ENCODE measurements at places on chromosomes 11 and 22. TPM values are rescaled to one million over a fixed set of nuclear protein-coding genes. Genes with fewer than 3 reads are reported as not detected.

- H3K4me1 ChIP-seq, result peaks cover 57% of the 10 kb centered on the region
- no peak for DNase-seq
- peak overlapping the region; percentile 53 for H3K27ac ChIP-seq
- no peak overlapping the region for H3K4me3 ChIP-seq
- no peaks in the 10 kb centered on the region for H3K27me3 ChIP-seq
Measured at GRCh38 chr22:36452250-36452977, 29.0 kb downstream of the TXN2 start.

GRCh38 chr11:19380375-19380774 is 139.6 kb upstream of the E2F8 start:
- H3K4me1 ChIP-seq, result no peaks in the 10 kb centered on the region
- no peak overlapping the region for H3K4me3 ChIP-seq
- peaks cover 17% of the 10 kb centered on the region for H3K27me3 ChIP-seq
- H3K36me3 ChIP-seq, result no peaks in the 10 kb centered on the region

DNA sequence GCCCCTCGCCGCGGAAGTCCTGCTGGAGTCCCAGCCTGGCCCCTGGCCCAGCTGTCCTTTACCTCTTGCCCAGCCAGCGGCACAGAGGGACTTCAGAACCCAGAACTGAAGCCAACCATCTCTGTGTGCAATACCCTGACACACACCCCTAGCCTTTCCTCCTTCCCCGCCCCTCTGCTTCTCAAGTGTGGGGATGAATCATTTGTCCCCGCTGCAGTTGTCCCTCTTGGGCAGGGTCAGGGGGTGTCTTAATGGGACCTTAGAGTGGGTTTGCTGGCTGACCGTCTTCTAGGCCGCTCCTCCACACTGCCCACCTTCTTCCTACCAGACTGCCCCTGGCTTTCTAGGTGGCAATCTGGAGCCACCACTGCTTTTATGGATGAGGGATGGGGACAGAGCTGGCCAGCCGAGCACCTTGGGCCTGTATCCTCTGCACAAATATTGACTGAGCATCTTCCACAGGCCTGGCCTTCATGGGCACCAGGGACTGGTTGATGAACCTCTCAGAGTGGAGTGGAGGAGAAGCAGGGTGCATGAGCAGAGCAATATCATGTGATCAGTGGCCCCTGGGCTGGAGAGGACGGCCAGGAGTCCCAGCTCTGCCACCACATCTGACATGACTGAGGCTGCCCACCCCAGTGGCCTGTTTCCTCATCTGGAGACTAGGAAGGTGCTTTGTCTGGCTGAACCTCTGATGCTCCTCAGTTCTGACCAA is 668 bp upstream of the CHST1 start:
- peaks cover 25% of the 10 kb centered on the region for H3K4me1 ChIP-seq
- DNase-seq, result no peak
- peaks cover 47% of the 10 kb centered on the region for H3K27me3 ChIP-seq
- H3K27ac ChIP-seq, result no peak overlapping the region
- H3K4me3 ChIP-seq, result peak overlapping the region; percentile 73

DNA sequence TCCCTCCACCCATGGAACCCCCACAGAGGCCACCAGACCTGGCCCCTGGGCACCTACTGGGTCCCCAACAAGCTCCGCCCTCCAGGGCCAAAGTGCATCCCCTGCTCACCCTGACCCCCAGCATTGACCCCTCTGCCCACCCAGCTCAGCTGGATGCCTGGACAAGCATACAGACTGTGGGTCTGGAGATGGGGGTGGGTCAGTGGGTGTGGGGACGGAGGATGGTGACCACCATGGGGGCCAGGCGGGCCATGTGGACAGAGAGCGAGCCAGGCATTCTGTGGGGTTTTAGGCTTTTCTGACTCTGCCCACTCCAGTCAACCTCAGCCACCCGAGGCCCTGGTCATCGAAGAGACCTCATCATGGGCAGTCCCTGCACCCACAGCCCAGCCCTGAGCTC is 183.7 kb downstream of the BRD1 start:
- H3K4me3 ChIP-seq, result no peak overlapping the region
- H3K36me3 ChIP-seq, result no peaks in the 10 kb centered on the region
- peaks cover 29% of the 10 kb centered on the region for H3K27me3 ChIP-seq
- DNase-seq, result no peak

The GRM5 gene
- not detected for total RNA-seq

GRCh38 chr11:118449316-118449918 is 13.1 kb downstream of the KMT2A start:
- peaks cover 5% of the 10 kb centered on the region for H3K36me3 ChIP-seq
- no peak overlapping the region for H3K27ac ChIP-seq
- no peak for DNase-seq
- H3K4me1 ChIP-seq, result peaks cover 16% of the 10 kb centered on the region
- H3K27me3 ChIP-seq, result no peaks in the 10 kb centered on the region

DNA sequence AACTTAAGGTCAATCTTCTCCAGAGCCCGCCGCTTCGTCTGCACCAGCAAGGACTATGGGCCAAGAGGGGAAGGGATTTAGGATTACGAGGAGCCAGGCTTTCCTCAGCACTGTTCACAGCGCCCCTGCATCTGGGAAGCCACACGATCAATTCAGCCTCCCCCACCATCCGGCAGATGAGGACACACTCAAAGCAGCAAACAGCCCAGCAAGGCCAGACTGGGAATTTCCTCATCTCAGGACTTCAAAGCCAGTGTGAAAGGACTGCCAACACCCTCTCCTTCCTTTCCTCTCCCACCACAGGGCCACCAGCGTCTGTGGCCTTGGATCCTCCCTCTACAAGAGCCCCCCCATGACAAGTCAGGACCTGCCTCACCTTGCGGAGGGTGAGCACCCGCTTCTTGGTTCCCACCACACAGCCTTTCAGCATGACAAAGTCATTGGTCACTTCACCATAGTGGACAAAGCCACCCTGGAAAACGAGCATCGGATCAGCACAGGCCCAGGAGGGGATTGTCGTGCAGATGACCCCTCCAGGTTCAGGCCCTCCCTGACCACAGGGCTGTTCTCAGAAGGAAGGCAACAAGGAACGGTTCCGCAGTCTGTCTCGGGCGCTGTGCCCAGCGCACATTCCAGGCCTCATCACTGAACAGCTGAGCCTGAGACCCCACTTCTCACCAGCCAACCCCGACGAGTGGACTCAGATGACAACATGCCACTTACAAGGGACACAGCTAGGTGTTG is 6.0 kb downstream of the RPL3 start:
- H3K27ac ChIP-seq, result no peak overlapping the region
- peaks cover 61% of the 10 kb centered on the region for H3K36me3 ChIP-seq
- no peak for DNase-seq
- no peak overlapping the region for H3K4me3 ChIP-seq
- H3K4me1 ChIP-seq, result peaks cover 64% of the 10 kb centered on the region
- no peaks in the 10 kb centered on the region for H3K27me3 ChIP-seq

The FAM111B gene
- total RNA-seq, result 0.48 TPM

Data from suprapubic skin (tissue), 4 donors.